ENCODE measurements at places on chromosomes 1 and 21.

GRCh38 chr1:109776911-109777310 is 13.2 kb upstream of the EPS8L3 start:
- peak; percentile 75 for DNase-seq

DNA sequence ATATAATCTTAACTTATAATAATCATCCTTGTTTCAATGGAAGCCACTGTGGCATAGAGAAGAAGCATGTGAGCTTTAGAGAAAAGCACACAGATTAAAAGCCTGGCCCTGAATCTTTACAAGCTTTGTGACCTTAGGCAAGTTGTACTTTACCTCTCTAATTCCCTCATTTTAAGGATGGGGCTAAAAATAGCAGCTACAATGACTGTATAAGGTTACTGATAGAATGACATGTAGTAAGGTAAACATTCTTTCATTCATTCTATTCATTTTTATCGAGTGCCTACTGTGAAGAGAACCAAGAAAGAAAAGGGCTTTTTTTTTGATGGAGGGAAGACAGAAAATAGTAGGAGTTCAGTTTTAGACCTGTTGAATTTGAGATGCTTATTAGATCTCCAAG is 25.6 kb downstream of the CDKN2C start:
- DNase-seq, result no peak

- DNase-seq, result no peak
Observed at GRCh38 chr1:238409191-238409850, 518.6 kb upstream of the ZP4 start.

GRCh38 chr1:197806718-197807117 is 31.4 kb upstream of the DENND1B start:
- no peak for DNase-seq

GRCh38 chr1:187326557-187326956 is 497.8 kb downstream of the PLA2G4A start:
- no peak for DNase-seq

DNA sequence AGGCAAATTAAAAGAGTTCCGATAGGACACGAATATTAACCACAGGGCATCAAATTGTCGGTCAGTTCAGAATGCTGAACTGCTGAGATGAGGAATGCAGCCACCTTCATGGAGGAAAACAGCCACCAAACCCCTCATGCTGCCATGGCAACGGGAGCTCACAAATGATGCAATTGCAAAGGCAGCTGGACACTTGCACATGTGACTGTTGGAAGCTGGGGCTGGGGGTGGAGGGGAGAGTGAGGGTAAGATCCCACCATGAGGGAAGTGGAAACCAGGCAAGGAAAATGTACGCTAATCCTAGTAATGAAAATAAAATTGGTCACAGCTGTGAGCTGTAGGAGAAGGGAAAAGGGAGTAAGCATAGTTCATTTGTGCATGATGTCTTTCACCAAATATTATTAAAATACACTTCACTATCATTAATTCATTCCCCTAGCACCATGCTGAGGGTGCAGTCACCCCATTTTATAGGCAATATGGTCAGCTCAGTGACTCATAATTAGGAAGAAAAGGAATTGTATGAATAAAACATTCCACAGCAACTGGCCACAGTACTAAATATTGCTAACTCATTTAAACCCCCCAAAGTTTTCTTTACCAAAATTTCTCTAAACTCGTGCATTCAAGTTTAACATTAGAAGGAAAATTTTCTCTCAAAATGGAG is 15.3 kb downstream of the BECN2 start:
- no peak for DNase-seq

DNA sequence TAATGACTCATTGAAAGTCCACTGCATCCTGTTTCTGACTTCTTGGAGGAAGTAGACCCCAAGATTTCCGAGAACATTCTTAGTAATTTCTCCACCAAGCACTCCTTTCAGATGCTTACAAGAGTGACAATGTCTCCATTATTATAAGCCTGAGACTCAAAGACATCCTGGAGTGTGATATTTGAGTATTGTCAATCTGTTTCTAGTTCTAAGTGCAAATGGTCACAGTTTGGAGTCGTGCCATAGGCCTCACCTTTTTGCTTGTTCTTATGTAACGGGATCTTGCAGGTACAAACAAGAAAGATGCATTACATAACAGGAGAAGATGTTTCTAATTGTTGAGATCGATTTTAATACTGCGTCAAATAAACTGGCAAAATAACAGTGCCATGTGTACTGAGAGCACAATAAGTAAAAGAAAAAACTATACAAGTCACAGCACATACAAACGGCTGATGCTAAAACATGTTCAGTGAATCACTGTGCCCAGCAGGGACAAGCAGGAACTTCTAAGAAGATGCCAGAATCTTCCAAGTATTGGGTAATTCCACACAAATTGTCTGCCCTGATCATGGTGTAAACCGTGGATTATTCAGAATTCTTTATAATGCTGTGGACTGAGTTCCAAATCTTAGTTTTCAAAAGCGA is 54.1 kb downstream of the CD2 start:
- DNase-seq, result no peak

GRCh38 chr1:10152709-10153284 is 57.6 kb upstream of the KIF1B start:
- peak; percentile 36 for DNase-seq

GRCh38 chr1:13809461-13810159 is 109.6 kb downstream of the PRDM2 start:
- DNase-seq, result no peak

DNA sequence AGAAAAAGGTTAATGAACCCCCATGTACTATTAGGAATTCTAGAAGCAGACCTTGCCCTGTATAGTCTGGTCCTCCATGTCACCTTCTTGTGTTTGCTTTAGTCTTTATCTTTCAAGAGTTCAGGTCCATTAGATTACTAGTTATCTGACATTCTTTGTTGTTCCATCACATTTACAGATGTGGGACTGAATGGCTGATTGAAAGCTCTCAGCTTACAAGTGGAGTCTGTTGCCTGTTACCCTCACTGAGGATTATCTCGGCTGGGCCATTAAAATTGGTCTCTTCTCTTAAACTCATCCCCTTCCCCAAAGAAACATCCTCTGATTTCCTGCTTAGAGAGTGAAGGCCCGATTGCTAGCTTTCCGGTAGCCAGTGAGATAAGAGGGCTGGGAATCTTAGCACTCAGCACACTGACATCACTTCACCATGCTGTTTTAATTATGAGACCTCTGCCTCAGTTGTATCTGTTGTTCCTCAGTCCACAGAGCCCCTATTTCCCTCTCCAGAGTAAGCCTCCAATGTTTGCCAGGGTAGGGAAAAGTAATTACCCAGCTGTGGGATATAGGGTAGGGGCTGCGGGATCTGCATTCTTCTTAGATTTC is 76.8 kb downstream of the LPGAT1 start:
- no peak for DNase-seq

- no peak for DNase-seq
Observed at GRCh38 chr1:222285526-222285925, 262.4 kb downstream of the HHIPL2 start.

GRCh38 chr1:107548276-107548675 is 407.4 kb downstream of the NTNG1 start:
- DNase-seq, result no peak

DNA sequence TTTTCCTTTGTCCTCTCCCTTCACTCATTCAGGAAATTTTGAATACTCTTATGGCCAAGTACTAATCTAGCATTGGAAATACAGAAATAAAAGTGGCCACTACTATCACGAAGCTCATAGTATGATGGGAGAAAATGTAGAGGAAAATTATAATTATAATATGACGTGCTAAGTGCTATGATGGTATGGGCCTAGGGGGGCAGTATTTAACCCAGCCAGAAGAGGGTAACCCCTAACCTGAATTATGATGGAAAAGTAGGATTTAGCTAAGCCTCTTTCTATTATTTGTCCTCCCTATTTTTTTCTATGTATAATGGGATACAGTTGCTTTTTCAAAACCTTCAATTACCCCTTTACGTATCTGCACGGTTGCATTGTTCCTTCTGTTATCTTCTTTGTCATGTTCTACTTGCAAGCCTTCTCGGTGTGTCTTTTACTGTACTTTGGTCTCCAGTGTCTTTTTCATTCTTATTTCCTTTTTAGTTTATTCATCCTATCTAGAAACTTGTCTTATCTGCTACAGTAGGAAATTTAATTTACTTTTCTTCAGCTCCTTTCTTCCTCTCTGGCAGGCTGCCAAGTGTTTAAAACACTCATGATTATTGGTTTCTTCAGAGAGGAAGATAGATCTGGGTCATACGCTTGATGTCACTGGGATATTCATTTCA is 88.8 kb upstream of the GPR52 start:
- no peak for DNase-seq

DNA sequence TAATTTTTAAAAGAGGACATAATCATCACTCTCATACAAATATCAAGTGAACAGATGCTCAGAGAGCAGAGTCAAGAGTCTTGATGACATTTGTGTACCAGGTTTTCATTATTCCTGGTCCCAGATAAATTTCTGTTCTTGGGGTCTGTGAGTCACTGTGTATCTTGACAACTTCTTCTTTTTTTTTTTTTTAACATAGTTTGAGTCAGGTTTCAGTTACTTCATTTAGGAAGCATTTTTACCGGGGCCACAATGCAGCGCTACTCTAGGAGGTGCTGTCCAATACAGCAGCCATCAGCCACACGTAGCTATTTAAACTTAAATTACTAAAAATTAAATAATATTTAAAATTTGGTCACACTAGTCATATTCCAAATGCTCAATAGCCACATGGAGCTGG is 188.1 kb upstream of the SAMSN1 start:
- DNase-seq, result no peak
